ENCODE measurements at places on chromosomes 2 and 18.

GRCh38 chr2:206858687-206859329 is 80.5 kb upstream of the CPO start:
- DNase-seq = no peak

- no peak for DNase-seq
Measured at GRCh38 chr2:143623231-143623908, 494.2 kb downstream of the ARHGAP15 start.

DNA sequence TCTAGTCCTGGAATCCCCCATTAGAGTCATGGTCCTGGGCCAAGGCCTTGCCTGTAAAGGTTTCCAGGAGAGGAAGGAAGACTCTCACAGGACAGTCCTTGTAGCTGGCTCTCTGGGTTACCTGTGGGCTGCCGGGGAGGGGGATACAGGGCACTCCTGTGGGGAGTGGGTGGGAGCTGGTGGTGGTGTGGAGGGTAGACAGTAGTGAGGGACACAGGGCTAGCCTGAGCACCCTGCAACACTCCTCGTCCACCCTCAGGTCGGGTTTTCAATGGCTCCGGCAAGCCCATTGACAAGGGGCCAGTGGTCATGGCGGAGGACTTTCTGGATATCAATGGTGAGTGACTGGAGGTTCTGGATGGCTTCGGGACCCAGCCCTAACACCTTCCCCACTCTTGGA is 19.7 kb upstream of the ANKRD53 start:
- no peak for DNase-seq

GRCh38 chr2:27245626-27246025 is 17.2 kb downstream of the SLC30A3 start:
- DNase-seq = no peak

DNA sequence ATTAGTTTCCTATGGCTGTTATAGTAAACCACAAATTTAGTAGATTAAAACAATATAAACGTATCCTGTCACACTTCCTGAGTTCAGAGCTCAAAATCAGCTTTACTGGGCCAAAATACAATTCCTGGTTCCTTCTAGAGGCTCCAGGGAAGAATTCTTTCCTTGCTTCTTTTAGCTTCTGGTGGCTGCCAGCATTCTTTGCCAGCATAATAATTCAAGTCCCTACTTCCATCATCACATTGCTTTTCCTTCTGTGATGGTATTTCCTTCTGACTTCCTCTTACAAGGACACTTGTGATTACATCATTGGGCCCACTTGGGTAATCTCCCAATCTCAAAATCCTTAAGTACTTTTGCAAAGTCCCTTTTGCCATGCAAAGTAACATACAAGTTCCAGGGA is 40.6 kb downstream of the MOB4 start:
- no peak for DNase-seq

GRCh38 chr2:54676656-54677055 is 46.8 kb upstream of the EML6 start:
- no peak for DNase-seq

GRCh38 chr2:17517481-17518211 is 594 bp downstream of the RAD51AP2 start:
- DNase-seq = no peak

DNA sequence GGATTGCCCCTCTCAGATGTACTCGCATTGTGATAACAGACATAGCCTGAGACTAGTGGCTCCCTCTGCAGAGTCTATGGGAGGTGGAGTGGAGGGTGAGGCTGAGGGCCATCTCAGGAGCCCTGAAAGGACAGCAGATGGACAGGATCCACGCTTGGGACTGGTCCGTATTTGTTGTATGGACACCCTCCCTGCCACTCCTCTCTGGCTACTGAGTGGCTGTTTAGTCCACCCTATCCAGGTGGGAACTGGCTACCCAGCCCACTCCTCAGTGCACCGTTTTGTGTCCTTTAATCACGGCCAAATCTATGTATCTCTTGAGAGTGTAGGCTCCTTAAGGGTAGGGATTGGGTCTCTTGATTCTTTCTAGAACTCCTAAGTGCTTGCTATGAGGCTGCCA is 4.5 kb upstream of the GLI2 start:
- DNase-seq = no peak

DNA sequence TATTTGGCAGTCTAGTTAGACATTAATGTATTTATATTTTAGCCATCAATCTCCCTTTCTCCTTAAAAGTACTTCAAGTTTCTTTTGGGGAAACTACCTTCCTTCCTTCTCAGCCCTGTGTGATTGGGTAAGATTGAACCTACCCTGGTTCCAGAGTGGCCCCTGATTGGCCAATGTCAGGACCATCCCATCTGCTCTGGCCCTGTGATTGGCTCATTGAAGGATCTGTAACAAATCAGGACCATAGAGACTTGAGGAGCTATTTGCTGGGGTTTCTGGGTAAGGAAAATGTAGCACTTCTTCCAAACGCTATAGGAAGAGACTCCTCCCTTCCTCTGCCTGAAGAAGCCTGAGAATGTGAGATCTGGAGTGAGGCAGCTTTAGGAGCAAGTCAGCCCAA is 59.3 kb downstream of the AQP4 start:
- no peak for DNase-seq

DNA sequence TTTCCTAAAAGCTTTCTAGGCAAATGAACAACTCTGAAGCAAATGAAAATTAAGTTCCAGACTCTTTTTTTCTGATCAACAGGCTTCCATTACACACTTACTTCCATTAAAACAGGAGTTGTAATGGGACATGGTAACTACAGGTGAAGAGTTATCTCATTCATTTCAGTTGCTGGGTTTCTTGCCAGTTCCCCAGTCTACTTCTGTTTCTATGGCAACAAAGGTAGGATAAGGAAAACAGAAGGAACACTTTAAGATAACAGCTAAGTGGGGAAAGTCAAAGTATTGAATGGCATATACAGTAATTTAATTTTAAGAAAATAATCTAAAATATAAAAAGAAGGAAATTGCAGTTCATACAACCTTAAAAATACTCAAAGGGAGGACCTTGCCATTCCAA is 25.1 kb downstream of the BAZ2B start:
- no peak for DNase-seq

DNA sequence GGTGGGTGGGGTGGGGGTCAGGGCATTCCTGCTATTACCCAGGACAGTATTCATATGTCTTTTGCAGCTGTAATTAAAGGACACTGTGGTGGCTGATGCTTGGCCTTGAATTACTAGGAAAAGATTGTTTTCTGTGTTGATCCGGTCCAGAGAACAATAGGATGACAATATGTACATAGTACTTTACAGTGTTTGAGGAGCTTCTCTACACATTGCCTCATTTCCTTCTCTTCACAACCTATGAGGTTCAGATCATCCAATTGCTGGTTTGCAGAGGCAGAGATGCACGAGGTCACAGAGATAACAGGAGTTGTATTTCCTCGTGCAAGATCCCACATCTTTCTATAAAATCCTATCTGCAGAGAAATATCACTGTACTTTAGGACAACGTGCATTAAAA is 119.5 kb downstream of the LIPG start:
- DNase-seq = no peak

DNA sequence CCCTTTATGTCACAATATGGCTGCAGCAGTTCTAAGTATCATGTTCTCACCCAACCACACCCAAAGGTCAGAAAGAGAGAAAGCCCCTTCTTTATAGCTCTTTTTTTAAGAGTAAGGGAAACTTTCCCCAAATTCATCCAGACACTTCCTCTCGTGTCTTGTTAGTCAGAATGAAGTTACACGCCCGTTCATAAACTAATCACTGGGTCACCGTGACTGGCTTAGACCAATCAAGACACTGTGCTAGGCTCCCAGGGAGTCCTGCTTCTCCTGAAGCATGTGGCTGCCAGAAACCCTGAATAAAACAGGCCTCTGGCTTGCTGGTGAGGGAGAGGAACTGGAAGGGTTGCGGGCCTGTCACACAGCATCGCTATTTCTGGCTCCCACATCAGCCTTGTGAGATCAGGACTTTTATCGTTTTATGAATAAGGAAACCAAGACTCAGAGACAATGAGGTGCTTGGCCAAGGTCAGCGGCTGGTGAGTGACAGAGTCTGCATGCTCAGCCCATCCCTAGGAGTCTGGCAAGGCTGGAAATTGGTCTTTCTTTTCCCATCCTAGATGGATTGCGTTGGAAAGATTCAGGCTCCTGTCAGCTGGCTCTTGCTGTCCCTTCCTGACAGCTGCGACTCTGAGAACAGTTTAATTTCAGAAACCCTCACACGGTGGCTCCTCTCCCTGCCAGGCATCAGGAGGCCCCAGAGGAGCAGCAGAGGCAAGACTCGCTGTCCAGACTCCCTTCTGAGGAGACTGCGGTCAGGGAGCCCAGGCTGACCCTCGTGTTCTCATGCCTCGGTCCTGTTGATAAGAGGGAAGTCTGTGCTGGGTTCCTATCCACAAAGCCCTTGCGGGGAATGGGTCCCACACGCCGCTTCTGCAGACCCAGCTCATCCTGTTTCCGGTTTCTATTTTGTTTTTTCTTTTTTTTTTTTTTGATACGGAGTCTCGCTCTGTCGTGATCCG is 104.5 kb upstream of the TAF1B start:
- DNase-seq = no peak

DNA sequence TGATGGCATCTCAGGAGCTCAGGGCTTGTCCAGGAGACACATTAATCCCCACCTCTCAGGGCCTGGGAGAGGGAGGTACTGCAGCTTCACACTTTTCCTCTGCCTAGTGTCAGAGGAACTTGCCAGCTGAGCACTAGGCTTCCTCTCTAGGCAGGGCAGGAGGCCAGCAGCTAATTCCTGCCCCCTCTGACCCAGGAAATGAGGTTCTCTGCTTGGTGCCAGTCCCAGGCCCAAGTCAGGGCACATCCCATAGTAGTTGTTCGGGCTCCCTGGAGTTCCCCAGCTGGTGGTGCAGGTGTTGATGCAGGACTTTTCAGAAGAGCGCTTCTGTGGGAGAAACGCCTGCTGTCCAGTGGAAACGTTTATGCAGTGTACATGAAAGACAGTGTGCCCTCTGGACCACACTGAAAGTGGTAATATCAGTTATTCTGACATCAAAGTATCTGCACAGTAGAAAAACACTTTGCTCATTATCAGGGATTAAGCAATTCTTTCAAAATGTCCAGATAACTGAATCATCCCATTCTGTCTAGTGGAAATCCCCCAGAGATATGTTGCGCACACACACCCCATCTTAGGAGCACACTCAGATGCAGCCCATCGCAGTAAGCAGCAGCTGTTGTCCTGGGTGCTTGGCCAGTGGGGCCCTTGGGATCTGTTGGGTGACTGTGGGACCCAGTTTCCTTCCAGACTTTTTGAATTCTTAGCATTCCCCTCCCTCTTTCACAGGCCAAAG is 17.8 kb upstream of the SCLY start:
- no peak for DNase-seq

DNA sequence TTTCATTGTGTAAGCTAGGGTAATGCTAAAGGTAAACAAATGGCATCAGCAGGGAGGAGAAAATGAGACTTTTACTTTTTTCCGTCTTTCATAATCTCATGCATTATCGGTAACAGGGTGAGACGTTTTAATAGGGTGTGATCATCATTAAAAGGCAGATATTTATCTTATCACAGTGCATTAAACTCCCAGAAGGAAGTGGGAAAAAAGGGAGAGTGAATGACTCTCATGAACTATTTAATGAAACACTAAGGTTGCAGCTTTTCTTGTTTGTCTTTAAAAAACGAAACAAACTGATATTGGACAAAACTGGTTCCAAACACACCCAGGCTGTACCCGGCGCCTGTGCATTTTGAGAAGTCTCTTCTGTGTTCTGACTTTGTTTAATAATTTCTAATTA is 1936.8 kb upstream of the PIK3C3 start:
- no peak for DNase-seq

DNA sequence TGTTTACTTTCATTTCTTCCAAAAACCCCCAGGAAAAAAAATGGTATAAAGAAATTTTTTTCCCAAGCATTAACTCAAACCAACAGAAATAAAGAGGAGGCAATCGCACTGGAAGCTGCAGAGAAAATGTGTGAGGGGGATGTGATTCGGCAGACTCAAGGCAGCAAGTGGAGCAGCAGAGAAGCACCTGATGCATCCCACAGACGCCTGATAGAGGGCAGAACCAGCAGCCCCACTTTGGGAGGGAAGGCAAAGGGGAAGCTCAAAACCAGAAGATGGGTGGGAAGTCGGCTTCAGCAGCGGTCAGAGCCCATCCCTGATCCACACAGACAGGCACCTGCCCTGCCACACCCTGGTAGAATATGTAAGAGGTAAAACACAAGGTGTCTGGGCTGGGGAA is 12.6 kb downstream of the FTCDNL1 start:
- no peak for DNase-seq

- DNase-seq = no peak
Measured at GRCh38 chr18:22767653-22768052, 165.5 kb upstream of the RBBP8 start.

- DNase-seq = no peak
Measured at GRCh38 chr2:38486213-38487026, 109.3 kb upstream of the ATL2 start.

DNA sequence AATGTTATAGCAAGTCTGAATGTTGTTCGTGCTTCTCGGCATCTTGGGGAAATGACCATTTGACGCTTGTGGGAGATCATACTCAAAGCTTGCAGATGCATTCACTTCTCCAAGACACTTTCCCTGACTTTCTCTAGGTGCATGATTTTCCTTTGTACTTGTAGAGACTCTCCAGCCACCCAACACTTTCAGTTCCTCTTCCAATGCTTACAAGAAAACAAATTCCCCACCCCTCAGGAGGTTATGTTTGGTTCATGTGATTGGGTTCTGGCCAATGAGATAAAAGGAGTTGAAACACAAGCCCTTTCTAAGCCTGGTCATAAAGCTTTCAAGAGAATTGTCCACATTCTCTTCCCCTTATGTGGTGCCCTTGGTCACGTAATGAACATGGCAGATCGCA is 156.3 kb downstream of the EPHA4 start:
- no peak for DNase-seq

DNA sequence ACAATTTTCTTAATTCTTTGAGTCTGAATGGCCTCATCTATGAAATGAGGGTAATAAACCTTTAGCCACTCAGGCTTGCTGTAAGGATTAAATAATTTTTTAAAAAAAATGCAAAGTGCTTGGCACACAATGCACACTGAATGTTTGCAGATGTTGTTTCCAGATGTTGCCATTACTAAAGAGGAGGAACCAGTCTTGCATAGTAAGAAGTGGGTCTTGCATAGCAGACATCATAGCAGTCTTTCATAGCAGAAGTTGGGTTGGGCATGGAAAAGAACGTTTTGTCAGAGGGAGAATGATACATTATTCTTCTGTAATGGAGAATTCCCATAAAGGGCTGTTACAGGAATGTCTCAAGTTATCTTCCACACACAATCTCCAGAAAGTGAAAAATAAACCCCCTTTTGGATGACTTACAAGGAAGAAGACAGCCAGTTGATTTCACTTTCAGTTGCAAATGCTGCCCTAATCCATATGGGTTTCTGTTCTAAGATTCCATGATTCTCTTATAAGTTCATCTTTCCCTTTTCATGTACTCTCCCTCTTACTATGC is 327.7 kb downstream of the SUCLG1 start:
- no peak for DNase-seq

Measured in stimulated activated CD4-positive, alpha-beta T cell treated with anti-CD3 and anti-CD28 coated beads, Interleukin-4, amount 100 ng/mL, for 48 hours (primary cell).